ENCODE measurements at places on chromosomes 5 and 9.
A peak's percentile ranks its signal among the peaks of the same experiment; 100 is the strongest.

DNA sequence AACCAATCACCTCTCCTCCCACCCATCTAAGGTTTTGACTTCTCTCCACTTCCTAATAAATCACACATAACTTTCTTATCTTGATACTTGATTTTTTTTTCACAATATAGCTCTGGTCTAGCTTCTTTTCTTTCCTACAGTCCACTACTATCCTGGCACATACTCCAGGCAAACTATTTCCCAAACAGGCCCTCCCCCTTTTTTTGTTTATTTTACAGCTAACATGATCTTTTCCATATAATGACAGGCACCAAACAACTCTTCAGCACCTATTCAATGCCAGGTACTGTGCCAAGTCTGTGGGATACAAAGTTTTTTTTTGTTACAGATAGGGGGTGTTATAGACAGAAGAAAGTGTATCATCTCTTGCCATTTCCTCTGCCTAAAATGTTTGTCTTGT is 7.9 kb downstream of the TYRP1 start:
- no peak for DNase-seq

GRCh38 chr9:26078706-26079105 is 400.5 kb upstream of the TUSC1 start:
- DNase-seq = no peak

GRCh38 chr5:133704411-133704810 is 92.1 kb upstream of the FSTL4 start:
- DNase-seq = no peak

DNA sequence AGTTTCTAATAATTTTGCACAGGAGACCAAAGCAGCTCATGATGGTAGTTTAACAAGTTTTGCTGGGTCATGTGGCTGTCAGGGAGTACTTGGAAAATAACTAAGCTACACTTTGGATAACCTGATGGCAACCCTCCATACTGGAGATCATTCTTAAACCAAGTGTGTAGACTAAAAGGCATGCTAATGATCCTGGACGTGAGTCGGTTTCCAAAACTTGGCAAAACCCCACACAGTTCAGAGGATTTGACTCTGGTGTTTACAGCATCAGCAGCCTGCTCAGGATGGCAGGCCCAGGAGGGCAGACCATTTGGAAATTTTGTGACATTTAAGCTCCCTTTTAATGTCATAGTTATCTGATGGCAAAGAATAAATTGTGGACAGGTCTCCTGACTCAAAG is 196.5 kb upstream of the EFNA5 start:
- no peak for DNase-seq

DNA sequence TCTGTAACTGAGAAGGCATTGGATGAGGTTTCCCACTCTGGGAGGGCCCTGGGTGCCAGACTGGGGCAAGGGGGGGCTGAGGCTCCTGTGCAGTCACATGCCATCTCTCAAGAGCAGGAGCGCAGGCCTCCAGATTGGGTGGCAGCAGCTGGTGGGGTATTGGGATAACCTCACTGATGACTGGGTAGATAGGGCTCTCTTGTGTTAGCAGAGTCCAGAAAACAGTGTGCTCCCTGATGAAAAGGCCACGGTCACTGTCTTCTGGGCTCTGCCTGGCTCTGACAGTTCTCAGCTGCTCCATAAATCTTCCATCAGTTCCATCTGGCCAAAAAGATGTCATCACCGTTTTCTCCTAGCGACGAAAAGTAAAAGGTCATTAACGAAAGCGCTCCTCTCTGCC is 21.8 kb upstream of the NKX2-5 start:
- DNase-seq = no peak

- DNase-seq = no peak
These were observed 562.4 kb downstream of the EBF1 start for GRCh38 chr5:158537366-158537765.

DNA sequence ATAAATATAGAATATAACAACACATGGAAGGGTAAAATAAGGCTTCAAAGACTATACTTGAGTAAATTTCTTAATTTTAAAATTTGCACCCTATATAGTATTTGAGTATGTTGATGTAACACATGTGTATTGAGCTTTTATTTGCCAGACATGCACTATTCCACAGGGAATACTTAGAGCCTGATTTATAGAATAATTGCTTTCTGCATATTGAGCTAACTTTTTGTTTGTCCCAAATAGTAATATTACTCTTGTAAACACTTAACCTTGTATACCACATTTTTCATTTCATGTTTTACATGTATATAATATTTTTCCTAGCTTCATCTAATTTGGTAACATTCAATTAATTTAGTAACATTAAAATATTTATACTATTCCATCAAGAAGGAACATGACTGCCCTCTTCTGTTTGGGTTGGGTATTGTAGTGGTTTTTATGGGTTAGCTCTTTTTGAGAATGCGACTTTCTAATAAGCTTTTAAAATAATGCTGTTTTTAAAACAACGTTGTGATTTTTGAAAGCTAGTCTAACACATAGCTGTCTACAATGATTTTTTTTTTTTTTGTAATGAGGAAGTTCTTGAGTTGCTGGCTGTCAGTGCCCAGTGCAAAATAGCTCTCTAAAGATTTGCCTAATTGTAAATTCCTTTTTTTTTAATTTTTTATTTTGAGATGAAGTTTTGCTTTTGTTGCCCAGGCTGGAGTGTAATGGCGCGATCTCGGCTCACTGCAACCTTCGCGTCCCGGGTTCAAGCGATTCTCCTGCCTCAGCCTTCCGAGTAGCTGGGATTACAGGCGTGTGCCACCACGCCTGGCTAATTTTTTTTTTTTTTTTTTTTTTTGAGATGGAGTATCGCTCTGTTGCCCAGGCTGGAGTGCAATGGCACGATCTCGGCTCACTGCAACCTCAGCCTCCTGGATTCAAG is 4.8 kb downstream of the SUB1 start:
- peak; percentile 23 for DNase-seq

Data from midbrain (tissue), 1 donor.